ENCODE measurements at places on chromosomes 6 and 20.
A peak's percentile ranks its signal among the peaks of the same experiment; 100 is the strongest.

- peak; percentile 28 for DNase-seq
These were observed 91.4 kb downstream of the EDN1 start for GRCh38 chr6:12381587-12381986.

- DNase-seq: peak; percentile 81
These were observed 3.9 kb downstream of the NOL4L start for GRCh38 chr20:32580970-32581838.

- no peak for DNase-seq
These were observed 213.9 kb upstream of the CNR1 start for GRCh38 chr6:88380083-88380482.

- DNase-seq: no peak
These were observed 76.6 kb upstream of the DOK5 start for GRCh38 chr20:54398814-54399213.

- peak; percentile 2 for DNase-seq
These were observed 36.6 kb downstream of the ABRACL start for GRCh38 chr6:139064981-139065665.

DNA sequence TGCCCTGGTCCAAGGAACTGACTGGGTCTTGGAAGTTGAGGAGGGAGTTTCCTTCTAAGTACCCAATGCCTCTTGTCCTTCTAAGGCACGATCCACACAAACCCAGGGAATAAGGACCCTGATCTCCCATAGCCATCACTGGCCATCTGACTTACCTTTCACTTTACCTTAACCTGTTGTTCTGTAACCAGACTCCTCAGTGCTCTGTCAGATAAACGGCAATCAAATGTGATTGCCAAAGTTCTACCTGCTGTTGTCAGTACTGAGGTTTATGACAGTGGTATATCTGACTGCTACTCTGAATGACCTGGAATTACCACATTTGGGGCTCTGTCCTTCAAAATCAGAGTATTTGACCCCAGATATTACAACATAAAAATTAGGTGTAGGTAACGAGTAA lies 49.8 kb downstream of the HMGN3 start:
- DNase-seq: no peak

DNA sequence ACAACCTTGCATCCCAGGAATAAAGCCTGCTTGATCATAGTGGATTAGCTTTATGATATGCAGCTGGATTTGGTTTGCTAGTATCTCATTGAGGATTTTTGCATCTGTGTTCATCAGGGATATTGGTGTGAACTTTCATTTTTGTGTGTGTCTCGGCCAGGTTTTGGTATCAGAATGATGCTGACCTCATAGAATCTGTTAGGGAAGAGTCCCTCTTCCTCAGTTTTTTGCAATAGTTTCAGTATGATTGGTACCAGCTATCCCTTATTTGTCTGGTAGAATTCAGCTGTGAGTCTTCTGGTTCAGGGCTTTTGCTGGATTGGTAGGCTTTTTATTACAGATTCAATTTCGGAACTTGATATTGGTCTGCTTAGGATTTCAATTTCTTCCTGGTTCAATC lies 132.5 kb downstream of the ZFAND3 start:
- DNase-seq: no peak

DNA sequence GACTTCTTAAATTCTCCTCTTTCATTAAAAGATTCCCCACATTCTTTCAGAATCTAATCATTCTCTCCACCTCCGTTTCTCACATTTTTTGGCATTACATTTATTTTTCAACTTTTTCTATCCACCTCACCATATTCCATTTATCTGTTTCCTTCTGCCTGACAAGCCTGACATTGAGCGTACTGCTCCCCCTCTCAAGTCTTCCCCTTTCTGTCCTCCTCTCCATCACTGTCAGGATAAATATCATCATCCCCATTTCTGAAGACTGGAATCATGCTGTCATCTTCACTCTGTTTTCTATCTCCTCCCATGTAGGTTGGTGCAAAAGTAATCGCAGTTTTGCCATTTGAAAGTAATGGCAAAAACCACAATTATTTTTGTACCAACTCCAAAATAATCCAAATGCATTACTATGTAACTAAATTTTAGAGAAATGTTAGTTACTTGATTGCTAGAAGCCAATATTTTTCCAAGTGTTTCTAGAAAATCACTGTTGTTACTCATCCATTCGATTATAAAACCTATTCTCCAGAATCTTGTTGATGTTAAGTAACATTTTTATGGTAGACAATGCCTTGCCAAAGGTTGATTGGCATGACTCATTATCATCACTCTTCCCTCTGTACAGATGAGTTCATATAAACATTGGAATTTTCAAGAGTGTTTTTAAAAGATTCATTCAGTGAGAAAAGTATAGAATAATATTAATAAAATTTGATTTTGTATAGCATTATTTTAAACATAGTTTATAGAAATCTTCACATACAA lies 292.3 kb upstream of the RNF217 start:
- no peak for DNase-seq

DNA sequence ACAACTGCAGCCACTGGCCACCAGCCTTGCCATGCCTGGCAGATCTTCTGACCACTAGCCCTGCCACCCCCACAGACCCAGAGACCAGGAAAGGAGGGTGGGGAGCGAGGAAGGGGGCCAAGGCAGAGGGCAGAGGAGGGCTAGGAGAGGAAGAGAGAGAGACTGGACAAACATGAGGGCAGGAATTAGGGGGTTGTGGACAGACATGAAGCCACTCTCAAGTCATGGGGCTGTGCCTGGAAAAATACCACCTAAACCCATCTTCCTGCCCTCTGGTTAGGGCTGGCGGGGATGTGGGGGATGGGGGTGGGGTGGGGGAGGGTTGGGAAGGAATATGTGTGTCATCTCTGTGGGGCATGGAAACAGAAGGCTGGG lies 1.4 kb upstream of the SLC29A1 start:
- DNase-seq: no peak

DNA sequence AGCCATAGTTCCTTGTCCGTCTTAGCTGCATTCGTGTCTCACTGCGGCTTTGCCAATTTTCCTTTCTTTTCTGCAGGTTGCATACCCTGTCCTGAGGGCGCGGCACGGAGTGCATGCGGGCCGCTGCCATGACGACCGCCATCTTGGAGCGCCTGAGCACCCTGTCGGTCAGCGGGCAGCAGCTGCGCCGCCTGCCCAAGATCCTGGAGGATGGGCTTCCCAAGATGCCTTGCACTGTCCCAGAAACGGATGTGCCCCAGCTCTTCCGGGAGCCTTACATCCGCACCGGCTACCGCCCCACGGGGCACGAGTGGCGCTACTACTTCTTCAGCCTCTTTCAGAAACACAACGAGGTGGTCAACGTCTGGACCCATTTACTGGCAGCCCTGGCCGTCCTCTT lies 17.1 kb upstream of the EFHC1 start:
- no peak for DNase-seq

- DNase-seq: no peak
These were observed 31.1 kb downstream of the POFUT1 start for GRCh38 chr20:32238483-32239425.
